ENCODE measurements at places on chromosomes 12 and 14.

DNA sequence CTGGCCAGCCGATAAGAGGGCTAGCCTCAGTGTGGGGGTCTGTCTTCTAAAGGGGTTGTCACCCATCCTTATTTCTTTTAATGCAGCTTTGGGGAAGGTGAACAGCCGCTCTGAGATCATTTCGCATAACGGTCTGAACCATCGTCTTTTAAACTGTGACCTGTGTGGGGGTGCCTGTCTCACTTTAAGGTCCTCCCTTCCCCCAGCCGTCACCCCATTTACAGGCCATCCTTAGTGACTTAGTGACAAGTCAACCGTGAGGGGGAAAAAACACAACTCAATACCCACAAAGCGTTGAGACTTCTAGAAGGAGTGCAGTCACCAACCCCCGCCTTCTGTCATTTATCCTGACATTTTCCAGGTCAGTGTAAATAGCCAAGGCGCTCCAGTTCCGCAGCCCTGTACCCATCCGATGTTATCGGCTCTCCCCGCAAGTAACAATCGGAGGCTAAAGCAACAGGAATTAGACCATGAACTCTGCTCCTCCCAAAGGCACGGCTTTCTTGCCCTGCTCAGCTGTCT is 505 bp upstream of the DENND5B start:
- no peak for DNase-seq

DNA sequence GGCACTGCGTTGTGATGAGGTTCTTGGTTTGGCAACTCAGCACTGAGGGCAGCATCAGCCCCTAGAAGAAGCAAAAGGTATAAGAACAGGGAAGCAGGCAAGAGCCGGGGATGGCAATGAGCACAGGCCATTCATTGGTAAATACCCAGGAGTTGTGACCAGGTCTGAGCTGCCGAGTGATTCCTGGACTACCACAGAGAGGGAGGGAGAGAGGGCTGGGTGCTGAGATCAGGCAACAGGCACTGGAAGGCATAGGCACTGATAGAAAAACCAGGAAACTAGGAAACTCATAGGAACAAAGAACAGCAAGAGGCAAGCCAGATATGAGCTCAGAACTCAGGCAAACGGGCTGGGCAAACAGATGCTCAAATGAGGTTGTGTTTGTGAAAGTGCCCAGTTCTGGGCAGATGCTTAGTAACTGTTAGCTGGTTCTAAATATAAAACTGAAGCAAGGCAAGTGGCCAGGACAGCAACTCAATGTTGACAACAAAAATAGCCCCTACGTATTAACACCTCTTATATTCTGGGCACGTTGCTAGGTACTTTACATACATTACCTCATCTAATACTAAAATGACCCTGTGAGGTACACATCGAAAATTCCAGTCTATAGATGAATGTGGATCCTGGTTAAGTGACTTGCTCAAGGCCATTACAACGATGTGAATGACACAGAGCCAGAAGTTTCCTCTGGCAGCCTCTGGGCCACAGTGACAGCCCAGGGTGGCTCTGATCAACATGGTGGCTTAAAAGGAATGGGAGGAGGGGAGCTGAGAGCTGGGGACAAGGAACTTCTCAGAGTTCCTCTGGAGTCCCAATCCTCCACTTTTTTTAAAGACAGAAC is 121.1 kb downstream of the PRMT8 start:
- DNase-seq: no peak

DNA sequence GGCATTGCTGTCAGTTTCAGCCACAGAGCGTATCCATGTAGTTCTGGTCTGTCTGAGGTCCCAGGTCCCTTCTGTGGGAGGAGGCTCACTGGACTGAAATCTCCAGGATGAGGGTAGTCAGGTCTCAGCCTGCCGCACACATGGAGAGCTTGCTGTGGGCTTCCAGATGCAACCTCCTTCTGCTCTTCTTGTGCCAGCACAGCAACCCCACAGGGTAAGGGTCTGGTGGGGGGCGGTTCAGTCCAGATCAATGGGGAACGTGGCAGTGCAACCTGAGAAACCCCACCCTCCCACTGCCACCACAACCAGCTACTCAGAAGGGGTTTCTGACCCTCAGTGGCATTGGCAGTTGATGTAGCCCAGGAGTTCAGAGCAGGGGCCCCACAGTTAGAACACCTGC is 61.2 kb downstream of the BEGAIN start:
- no peak for DNase-seq

- no peak for DNase-seq
These were observed 32.7 kb downstream of the GARIN6 start for GRCh38 chr12:99680276-99680675.

GRCh38 chr12:42660968-42661937 is 71.7 kb upstream of the PRICKLE1 start:
- no peak for DNase-seq

DNA sequence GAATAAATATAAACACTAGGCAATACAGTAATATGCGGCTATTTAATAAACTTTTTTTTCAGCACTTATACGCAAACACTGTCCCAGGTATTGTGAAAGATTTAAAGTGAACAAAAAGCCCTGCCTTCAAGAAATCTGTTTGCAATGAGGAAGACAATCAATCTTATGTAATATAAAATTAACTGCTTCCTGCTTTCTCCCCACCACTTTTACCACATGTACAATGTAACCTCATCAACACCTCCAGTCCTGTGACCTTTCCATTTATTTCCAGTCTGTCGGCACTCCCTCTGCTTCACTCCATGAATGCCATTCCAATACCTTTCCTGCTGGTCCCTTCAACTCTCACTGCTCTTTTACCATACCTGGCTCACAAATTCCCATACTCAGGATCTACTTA is 10.5 kb downstream of the SNX6 start:
- no peak for DNase-seq

DNA sequence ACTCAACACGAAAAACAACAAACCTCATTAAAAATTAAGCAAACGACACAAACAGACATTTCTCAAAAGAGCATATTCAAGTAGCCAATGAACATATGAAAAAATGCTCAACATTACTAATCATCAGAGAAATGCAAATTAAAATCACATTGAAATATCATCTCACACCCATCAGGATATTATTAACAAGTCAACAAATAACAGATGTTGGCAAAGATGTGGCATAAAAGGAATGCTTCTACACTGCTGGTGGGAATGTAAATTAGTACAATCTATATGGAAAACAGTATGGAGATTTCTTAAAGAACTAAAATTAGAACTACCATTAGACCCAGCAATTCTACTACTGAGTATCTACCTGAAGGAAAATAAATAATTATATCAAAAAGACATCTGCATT is 182.2 kb downstream of the KITLG start:
- DNase-seq: no peak

- no peak for DNase-seq
These were observed 284.0 kb downstream of the ATP23 start for GRCh38 chr12:58225203-58225877.

GRCh38 chr14:63051301-63051700 is 6.0 kb upstream of the KCNH5 start:
- no peak for DNase-seq

DNA sequence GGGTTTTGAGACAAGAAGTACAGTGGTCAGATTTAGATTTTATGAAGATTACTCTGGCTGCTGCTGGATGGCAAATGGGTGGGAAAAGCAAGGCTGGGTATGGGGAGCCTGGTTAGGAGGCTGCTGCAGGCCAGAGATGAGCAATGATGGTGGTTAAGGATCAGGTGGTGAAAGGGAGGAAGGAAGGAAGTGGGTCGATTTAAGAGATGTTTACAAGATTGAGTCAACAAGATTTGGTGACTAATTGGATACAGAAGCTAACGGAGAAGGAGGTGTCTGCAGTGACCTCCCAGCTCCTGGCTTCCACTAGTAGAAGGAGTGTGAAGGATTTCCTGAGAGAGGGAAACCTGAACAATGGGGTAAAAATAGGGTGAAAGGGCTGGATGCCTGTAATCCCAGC is 18.7 kb downstream of the NOS1 start:
- DNase-seq: no peak

- no peak for DNase-seq
These were observed 28.3 kb downstream of the DIO3 start for GRCh38 chr14:101589486-101590015.

- no peak for DNase-seq
These were observed 9.6 kb upstream of the RNASE1 start for GRCh38 chr14:20811986-20812975.

- no peak for DNase-seq
These were observed 49.0 kb upstream of the ISM2 start for GRCh38 chr14:77547512-77548180.

DNA sequence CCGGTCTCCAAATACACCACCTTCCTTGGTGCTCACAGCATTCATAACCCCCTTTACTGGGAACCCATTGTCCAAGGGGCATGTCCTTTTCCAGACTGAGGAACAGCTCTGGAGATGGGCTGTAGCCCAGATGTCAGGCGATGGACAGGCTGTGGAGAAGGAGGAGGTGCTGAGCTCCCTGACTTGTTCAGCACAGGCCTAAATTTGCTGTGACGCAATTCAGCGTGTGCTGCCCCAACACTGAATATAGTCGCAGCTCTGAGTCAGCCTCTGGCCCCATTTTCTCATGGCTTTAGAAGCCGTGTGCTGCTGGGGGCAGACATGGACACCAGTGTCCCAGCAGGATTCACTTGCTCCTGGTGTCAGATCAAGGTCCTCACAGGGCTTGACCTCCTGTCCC is 269.1 kb downstream of the EMP1 start:
- no peak for DNase-seq

DNA sequence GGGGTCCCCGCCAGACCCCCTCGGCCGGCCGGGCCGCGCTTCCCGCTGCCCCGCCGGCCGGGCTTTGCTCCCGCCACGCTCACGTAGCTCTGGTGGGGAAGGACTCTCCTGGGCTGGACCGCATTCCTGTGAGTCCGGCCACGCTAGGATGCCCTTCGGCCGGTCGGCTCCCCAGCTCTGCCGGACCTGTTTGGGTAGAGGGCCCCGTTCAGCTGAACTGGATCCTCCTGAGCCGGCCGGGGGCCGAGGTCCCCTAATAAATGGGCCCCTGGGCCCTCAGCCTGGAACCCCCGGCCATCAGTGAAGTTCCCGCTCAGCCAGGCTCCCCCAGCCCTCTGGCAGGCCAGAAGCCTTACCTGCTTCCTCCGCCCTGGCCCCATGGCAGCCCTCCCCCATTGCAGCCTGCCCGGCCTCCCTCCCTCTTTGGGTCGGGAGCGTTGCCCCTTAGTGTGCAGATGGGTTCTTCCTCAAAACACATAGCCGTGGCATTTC is 593 bp downstream of the UNC119B start:
- DNase-seq: peak; percentile 34

DNA sequence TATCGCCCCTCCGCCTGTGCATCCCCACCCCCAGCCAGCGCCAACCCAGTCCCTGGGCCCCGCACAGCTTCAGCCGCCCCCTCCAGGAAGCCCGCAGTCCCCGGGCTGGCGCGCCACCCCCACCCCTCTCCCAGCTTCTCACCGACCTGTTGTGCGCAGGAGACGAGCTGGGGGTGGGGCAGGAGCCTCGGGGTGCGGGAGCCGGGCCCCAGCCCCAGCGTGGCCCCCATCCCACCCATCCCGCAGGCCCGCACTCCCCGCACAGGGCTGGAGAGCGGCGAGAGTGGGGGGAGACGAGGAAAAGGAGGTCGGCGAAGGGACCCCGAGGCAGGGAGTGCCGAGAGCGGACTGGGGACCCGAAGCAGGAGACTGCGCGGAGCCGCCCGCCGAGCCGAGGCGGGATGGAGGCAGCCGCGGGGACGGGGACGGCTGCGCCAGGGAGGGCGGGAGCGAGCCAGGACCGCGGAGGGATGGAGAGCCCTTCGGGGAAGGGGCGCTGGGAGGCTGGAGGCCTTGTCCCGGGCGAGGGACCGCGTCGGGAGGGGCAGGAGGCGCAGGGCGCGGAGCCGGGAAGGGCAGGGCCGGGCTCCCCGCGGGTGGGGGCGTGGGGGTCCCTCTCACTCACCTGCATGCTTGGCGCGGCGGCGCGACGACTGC is 498 bp downstream of the PIANP start:
- no peak for DNase-seq

DNA sequence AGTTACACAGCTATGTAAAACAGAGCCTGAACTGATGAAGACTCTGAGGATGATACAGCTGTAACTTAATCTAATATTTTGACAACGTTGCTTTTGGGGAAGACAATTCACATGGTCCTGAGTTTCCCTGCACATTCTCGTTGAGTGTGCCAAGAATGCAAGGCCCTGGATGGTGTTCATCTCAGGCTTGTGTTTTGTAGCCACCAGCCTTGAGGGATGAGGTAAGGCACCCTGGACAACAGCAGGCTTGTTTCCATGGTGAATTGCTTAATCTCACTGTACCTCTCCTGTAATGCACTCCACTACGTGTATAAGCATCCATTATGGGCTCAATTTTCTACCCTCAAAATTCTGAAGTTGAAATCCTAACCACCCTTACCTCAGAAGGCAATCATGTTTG is 2.1 kb downstream of the CATSPERB start:
- no peak for DNase-seq

DNA sequence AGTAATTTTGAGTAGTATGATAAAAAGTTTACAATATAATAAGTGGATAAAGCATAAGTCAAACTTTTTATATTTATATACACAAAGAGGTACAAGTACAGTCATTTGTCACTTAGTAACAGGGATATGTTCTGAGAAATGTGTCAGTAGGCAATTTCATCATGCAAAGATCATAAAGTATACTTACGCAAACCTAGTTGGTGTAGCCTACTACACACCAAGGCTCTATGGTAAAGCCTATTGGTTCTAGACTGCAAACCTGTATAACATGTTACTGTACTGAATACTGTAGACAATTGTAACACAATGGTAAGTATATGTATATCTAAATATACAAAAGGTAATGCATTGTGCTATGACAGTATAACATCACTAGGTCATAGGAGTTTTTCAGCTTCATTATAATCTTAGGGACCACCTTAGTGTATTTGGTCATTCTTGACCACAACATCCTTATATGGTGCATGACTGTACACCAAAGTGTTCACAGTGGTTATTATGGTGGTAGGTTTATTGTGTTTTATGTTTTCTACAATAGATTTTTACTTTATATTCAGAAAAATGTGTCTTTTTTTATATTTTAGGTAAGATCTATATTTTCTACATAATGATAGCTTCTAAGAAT is 14.9 kb upstream of the SCFD1 start:
- DNase-seq: no peak

- DNase-seq: no peak
These were observed 130.7 kb upstream of the RASSF8 start for GRCh38 chr12:25827747-25828146.

DNA sequence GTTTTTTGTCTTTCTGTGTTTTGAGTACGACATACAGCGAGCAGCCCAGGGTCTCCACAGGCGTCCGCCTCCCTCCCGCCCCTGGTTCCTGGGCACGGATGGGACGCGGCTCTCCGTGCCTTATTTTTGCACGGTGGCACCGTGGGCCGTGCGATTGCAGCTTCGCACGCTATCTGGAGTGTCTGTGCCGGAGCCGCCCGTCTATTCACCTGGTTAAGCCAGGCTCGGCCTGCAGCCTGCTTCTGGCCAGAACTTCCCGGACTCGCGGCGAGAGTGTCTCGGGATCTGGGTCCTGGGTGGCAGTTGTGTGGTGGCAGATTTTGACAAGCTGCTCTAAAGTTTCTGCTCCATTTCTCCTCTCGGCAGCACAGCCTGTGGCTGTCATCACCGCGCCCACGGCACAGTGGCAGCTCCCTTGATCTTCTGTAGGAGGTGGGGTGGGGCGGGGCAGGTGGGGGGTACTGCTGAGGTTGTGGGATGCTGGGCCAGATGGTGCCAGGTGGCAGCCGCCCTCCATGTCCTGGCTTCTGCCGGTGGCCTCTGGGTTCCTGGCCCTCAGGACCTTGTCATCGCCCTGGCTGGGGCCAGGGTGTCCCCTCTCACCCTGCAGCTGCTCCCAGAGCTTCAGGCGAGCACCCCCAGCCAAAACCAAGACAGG is 2.9 kb downstream of the MMP17 start:
- DNase-seq: no peak

- DNase-seq: no peak
These were observed 17.7 kb upstream of the TSPAN11 start for GRCh38 chr12:30908722-30909348.

GRCh38 chr14:63747846-63748245 is 20.0 kb upstream of the SGPP1 start:
- DNase-seq: no peak

Data from CD4-positive, alpha-beta T cell treated with Interleukin-21 for 1 hour (primary cell).